GM13976 (cell line): ENCODE measurements at places on chromosomes 3 and 15.

- no peak for DNase-seq
These were observed 75.6 kb downstream of the ADAMTS17 start for GRCh38 chr15:100266166-100266565.

DNA sequence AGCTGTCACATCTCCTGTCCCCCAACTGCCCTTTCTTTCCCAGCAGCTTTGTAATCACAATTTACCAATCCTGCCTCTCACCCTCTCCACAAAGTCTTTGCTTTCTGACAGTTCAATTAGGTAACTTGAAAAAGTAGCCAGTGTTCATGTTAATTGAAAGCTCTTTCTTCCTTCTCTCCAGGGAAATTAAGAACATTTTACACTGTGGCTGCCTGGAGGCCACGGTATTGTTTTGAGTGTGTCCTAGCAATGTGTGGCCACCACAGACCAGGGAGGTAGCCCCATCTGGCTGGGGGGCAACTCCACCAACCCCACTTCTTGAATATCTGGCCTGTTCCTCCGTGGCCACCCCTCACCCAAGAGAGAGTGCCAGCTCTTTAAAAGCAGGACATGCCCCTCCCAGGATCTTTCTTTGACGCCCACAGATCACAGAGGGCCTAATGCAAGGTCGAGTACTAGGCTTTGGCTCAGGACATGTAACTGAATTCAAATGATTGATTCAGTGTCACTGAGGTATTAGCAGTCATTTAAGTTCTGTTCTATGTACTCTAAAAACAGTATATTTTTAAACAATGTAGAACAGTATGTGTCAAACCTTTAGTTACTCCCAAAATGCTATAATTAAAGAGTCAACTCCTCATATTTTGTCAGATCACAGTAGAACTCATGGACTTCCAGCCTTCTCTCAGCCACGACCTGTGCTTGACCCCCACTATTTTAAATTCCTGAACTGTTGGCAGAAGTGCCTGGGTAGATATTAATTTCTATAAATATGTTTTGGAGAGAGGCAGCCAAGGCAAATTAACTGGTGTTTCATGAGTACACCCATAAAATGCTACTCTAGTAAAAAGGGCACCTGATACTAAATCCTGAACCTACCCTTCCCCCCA is 164.5 kb downstream of the TNIK start:
- no peak for DNase-seq

- no peak for DNase-seq
These were observed 107.8 kb upstream of the BCL6 start for GRCh38 chr3:187852842-187853730.

DNA sequence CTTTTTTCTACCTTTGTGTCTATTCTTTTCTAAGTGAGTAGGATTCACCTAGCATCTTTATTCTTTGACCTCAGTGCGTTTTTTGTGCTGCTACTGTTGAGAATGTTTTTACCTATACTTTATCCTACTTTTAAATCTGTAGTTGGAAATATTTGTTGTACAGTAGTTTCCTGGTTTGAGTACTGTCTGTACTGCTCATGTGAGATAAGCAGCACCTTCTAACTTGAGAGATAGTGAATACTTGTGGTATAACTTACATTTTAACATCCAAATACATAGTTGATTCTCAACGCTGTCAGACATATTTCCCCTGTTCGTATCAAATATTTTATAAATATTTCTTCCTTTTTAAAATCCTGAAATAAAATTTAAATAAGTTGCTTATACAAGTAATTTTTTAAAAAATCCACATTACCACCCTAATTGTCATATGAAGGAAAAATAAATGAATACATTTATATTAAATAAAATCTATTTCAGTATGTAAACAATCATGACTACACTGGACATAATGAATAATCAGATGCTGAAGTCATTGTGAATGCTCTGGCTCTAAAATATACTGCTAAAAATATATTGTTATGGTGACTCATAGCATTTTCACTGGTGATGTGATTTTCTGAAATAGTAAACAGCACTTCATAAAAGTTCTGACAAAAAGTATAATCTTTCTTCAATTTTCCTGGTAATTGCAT is 17.4 kb downstream of the ATP11B start:
- DNase-seq: no peak

- no peak for DNase-seq
These were observed 6.1 kb downstream of the DNASE1L3 start for GRCh38 chr3:58204720-58205119.

DNA sequence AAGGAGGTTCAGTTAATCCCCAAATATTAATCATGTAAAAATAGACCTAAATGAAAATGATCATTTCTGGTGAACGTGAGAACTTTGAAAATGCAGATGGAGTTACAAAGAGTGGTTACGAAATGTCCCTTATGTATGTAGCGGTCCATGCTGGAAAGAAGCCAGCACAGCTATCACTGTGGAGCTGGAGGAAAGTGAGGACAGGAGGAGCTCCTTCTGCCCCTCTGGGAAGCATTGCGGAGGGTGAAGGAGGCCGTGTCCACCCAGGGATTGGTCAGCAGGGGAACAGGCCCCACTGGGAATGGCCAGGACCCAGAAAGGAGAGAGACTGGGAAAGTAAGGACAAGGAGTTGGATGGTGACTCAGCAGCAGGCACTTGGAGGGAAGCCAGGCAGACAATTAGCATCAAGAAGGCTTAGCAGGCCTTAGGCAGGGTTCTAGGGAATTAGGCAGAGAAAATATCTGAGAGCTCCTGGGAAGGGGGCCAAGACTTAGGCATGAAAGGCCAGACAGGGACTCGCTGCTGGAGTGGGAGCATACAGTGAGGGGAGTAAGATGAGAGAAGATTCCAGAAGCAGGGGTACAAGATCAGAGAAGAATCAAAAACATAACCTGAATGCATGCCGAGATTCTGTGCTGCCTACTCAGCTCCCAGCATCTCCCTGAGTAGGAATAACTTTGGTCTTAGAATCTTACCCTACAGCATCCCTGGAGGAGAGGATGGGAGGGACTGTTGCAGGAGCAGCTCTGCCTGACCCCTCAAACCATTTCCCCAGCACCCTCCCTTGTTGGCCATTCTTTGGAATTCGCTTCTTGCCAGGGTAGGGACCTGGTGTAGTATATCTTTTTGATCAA is 171.0 kb upstream of the UMPS start:
- DNase-seq: no peak

DNA sequence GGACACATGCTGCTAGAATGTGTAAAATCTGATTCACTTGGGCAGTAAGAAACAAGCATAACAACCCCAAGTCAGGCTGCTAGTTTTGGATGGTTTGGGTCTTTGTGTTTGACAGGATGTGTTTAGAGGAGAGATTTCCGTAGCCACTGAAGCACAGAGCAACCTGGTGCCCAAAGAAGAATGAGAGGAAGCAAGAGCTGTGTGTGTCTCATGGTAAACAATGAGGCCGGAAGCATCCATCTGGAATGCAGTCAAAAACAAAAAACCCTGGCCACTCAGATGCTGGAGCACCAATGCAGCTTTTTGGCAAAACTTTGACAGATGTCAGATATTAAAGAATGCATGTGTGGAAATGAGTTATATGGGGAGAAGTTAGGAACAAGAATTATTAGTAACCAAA is 39.4 kb upstream of the SNRK start:
- DNase-seq: no peak

GRCh38 chr15:33138000-33138399 is 56.5 kb downstream of the FMN1 start:
- DNase-seq: no peak

DNA sequence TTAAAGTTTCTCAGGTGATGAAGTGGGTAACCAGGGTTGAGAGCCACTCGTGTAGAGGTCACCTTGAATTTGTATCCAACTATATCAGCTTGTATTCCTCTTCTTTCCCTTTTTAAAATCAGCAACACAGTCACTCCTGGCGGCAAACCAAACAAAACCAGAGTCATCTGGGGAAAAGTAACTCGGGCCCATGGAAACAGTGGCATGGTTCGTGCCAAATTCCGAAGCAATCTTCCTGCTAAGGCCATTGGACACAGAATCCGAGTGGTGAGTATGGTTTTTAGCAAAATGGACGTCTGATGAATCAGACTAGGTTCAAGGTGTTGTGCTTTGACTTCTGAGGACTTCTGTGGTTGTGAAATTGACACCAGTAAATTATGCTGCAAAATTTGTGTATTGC is 3.9 kb downstream of the RPL35A start:
- no peak for DNase-seq

GRCh38 chr15:31476236-31476810 is 149.7 kb downstream of the KLF13 start:
- DNase-seq: no peak

- DNase-seq: peak; percentile 67
These were observed 23.1 kb upstream of the MCCC1 start for GRCh38 chr3:183122257-183122932.

GRCh38 chr3:148246291-148246923 is 451.3 kb upstream of the AGTR1 start:
- DNase-seq: no peak

- DNase-seq: no peak
These were observed 466.1 kb upstream of the ATP11B start for GRCh38 chr3:182327196-182327681.

DNA sequence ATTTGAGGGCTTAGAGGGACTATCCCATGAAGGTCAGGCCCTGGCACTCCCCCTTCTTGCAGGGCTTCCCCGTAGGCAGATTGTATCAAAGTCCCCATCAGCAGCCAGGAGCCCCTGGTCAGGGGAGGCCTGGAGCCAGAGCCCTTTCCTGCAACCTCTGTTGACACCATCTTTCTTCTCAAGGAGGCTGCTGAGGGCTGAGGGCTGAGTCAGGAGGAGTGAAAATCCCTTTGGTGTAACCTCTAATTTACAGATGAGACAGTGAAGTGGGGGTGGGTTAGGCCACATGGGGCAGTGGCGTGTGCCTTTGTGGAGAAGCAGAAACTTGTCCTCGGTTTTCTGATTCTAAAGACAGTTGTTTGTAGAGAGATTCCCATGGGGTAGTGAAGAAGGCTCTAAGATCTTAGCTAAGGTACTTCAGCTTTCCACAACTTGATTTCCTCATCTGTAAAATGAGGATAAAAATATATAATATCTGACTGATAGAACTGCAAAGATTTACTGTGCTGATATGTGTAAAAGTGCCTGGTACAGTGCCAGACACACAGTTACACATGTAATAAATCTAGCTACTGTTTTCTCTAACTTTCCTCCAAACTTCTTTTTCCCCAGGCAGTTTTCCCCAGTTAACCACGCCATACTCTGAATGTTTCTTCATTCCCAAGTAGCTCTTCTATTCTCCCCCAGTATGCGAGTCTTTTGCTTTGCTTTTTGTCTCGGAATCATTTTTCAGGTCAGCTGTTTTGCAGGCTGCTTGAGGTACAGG is 249.4 kb upstream of the TPM1 start:
- DNase-seq: no peak

- DNase-seq: no peak
These were observed 101.5 kb downstream of the PGPEP1L start for GRCh38 chr15:98905963-98906711.

- no peak for DNase-seq
These were observed 26.0 kb upstream of the BOC start for GRCh38 chr3:113185194-113185835.

DNA sequence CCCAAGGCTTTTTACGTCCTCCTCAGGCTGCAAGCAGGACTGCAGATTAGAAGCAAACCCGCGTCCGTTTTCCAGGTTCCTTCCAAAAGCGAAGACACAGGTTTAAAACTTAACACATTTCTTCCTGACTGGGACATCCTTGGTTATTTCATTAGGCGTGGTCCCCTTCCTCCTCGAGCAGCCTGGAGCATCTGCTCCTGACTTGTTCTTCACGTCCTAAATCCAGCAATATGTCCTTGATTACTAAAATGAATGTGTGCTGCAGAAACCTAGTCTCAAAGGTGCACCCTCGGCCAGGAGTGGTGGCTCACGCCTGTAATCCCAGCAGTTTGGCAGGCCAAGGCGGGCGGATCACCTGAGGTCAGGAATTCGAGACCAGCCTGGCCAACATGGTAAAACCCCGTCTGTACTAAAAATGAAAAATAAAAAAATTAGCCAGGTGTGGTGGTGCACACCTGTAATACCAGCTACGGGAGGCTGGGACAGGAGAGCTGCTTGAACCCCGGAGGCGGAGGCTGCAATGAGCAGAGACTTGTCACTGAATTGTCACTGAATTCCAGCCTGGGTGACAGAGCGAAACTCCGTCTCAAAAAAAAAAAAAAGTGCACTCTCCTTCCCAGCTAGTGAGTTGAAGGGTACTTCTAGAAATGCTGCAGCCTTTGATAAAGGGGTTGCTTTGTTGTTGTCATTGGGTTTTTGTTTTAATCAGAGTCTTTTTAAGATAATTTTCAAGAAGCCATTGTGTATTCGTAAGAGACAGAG is 842 bp upstream of the LRIG1 start:
- DNase-seq: no peak

DNA sequence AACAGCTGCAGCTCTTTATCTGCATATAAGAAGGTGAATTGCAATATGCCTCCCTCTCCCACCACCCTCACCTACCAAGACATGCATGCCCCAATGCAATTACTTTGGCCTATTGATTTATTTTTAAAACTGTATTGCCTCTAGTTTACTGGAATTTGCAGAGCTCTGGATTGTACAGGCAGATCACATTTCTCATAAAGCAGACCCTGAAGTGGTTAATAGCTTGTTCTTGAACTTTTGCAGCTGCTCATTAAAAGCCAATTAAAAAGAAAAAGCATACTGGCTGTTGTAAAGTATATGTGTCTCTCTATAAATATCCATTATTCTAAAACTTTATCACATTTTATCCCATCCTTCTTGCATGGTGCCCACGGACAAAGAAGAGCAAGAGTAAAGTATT is 221.5 kb upstream of the TOPAZ1 start:
- DNase-seq: no peak

GRCh38 chr3:187040516-187041361 is 98.6 kb downstream of the RPL39L start:
- DNase-seq: no peak

DNA sequence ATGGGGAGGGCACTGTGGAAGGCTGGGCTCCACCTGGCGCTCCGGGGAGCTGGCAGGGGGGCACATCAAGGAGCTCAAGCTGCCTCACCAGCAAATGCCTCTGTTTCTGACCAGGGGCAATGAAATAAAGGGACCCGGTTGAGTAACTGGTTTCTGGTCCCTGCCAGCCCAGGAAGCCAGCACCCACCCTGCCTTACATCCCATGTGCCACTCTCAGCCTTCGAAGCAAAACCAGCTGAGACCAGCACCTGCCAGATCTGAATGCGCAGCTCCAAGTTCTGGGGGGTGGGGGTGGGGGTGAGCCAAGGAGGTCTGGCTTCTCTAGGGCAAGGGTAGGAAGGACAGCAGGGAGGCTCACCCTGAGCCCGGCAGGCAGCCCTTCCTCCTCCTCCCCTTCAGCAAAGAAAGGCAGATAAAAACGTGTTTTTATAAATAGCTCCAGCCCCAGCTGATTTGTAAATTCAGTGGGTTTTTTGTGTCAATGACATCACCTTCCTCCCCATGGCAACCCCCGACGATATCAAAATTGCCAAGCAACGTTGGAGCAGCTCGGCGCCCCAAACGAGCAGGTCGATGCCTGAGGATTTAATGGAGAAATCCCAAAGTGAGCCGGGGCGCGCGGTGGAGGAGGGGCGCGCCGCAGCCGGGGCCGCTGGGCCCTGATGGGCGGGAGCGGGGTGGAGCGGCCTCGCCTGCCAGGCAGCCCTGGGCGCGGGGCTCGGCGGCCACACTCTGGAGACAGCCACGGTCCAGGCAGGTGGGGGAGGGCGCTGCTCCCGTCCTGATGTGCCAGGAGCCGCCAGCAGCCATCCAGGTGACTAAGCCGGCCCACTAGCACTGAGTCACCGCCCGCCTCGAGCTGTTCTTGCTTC is at the start of gene PAK6:
Gene PAK6, plus strand, starts transcription at position 532 of the 872 bp plus-strand sequence. CDS start 25,723 bp downstream, outside the sequence.
- peak; percentile 67 for DNase-seq

- no peak for DNase-seq
These were observed 6.8 kb upstream of the KBTBD12 start for GRCh38 chr3:127908202-127908601.
